ENCODE measurements at places on chromosomes 6 and 20.

GRCh38 chr6:15854826-15855710 is 192.2 kb upstream of the DTNBP1 start:
- DNase-seq = no peak

DNA sequence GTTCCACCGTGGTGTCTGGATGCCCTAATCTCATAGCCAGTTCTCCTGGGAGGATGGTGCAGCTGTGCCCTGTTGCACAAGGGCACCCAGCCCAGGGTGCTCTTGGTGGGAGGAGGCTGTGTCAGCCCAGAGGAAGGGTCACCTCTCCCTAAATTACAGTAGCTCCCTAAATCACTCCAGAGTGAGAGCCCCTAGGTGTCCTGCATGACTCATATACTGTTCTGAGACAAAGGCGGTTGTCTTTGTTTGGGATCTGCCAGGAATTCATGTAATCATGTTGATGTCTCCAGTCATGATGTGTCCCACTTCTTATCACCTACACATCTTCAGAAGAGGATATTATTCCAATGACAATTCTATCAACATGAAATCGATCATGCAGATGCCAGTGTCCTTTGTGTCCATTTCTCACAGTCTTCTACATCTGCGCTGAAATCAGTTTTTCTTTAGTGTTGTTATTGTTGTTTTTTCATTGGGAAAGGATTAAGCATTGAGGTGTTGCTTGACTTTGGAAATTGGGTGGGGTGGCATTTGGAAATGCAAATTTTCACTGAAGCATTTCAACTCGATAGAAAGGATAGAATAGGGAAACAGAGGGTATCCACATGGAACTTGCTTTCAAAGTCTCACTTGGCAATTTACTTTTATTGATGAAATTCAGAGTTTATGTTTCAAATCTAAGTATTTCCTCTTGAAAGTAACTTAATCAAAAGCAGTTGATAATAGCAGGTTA is 19.5 kb downstream of the PERP start:
- no peak for DNase-seq

DNA sequence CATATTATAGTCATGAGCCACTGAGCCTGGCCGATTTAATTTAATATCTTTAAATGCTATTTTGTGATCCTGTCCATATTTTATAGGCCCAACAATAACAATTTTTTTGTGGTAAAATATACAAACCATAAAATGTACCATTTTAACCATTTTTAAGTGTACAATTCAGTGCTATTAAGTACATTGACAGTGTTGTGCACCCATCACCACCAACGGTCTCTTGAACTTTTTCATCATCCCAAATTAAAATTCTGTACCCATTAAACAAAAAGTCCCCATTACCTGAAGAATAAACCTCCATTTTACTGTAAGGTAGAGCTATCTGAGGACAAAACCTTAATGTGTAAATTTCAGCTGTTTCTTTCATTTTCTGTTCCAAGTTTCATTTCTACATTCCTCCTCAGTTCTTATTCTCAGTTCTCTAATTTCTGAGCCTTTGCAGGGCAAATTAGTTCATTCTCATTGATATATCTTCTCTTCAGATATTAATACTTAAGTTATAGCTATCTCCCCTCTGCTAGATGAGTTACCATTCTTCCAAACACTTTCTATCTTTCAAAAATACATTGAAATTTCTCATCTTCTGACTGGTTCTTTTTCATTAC is 10.3 kb downstream of the MTO1 start:
- no peak for DNase-seq

DNA sequence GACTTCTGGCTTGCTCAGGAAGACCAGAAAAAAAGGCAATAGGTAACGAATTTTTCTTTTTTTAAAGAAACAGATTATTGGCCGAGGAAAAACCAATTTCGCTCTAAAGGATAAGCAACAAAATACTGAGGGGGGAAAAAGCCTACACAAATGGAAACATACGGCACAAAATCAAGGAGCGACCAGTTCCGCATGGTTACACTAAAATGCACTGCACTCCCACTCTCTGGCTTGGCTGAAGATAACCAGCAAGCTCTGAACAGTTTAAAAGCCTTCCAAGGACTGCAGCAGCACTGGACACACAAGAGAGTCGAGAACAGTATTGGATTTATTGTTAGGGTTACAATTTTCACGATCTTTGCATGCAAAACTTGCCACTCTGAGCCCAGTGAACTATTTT is 881 bp upstream of the MAP7 start:
- DNase-seq = no peak

- DNase-seq = no peak
These were observed 36.1 kb upstream of the NKX2-4 start for GRCh38 chr20:21433329-21433890.

DNA sequence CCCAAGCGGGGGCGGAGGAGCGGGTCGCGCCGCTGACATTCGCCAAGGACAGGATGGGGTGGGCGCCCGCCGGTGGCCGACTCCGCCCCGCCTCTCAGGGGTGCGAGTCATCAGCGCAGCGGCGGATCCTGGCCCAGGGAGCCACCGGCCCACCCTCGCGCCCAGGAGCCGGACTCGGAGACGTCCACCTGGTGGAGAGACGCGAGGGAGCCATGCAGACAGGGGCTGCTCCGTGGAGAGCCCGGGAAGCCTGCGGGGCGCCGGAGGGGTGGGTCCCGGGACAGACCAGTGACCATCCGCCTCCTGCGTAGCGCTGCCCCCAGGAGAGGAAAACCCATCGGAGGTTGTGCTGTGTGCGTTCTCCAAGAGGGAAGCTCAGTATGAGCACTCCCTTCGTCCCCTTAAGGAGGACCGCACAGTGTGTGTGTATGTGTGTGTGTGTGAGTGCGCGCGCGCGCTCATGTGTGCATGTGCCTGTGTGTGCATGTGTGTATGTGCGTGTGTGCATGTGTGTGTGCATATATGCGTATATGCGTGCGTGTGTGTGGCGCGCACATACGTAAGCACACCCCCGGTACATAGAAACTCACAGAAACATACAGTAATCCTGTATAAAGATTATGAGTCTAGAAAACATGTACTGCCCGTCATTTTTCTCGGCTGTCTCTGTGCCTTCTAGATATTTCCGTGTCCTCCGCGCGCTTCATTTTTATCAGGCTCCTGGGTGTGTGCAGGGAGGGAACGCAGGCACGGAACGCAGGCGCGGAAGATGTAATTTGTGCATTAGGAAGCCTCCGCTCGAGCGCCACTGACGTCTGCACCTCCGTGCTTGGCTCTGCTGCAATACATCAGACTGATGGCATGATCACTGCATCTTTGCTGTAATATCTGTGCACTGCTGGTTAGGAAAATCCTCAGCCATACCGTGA is 158.9 kb downstream of the TBXT start:
- no peak for DNase-seq

DNA sequence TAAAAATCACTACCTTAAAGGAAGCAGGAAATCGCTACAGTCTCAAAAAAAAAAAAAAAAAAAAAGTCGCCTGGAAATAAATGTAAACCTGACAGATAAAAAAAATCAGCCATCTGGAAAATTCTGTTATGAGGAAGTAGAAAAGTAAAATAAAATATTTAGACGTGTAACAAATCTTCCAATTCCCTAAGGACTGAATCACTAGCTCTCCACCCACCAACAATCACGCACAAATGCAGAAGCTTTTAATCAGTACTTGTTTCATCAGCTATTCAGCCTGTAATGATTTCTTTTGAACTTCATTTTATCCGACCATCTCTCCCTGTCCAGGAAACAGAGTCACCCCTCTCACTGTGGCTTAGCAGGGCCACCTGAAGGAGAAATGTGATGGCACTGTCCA is 59.0 kb downstream of the SLC23A2 start:
- no peak for DNase-seq

DNA sequence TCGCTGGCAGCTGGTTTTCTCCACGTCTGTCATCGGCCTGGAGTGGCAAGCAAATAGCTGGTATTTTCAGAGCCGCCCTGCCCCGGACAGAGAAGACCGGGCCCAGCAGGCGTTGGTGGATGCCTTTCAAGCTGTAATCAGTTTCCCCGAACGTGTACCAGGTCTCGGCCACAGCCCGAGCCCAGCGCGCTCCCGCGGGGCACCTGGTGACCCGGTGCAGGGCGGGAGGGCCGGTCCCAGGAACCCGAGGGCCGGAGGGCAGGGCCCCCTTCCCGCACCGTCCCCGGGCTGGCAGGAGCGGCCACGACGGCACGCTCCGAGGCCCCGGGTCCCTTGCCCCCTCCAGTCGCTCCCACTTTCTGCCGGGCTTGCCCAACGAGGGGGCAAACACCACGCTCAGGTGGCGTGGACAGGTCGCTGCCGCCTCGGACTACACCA is 348 bp upstream of the PYGB start:
- DNase-seq = no peak
